Heart left ventricle (tissue), 16 donors: ENCODE measurements at places on chromosomes 7 and 10. TPM values are rescaled to one million over a fixed set of nuclear protein-coding genes. Genes with fewer than 3 reads are reported as not detected.
A peak's percentile ranks its signal among the peaks of the same experiment; 100 is the strongest.

The C10orf143 gene
- 2.6 TPM for total RNA-seq

DNA sequence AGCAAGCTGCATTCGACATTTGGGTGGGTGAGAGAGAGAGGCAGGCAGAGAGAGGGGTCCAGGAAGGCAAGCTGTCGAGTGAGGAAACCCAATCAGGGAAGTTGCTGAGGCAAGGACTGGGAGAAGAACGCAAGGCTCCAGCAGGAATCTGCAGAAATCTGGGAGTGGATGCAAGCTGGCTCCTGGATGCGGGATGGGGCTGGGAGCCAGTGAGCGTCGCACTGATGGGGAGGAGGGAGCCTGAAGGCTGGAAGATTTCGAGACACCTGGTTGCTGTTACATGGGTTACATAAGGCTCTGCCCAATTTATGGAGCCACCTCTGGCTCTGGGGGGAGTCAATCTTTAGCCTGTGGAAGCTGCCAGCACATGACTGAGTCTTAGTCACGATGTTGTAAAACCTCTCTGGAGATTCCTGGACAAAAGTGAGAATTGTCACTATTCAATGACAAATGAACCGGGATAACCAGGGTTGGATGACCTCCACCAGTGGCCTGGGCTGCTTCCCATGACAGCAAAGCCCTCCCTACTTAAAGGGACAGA, 51.1 kb upstream of the ADRB1 start:
- peak overlapping the region; percentile 21 for H3K27ac ChIP-seq
- H3K27me3 ChIP-seq, result no peaks in the 10 kb centered on the region
- H3K4me3 ChIP-seq, result no peak overlapping the region
- peaks cover 13% of the 10 kb centered on the region for H3K4me1 ChIP-seq

DNA sequence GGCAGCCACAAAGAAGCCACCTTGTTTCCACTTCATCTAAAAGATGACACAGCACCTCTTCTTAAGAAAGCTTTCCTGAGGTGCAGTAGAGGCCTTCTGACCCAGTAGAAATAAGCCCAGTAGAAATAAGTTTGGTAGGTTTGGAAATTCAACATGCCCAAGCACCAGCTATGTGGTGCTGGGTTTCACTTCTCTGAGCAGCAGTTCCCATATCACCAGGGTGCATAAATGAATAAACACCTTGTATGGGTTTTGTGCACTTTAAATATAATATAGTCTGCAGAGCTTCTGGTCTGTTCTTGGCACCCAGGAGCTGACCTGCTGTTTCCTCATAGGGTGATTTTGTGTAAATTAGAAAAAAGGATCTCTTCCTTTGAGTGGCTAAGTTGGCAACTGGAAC, 492.4 kb upstream of the SORCS1 start:
- H3K36me3 ChIP-seq, result no peaks in the 10 kb centered on the region
- peaks cover 3% of the 10 kb centered on the region for H3K4me1 ChIP-seq
- no peaks in the 10 kb centered on the region for H3K27me3 ChIP-seq
- H3K4me3 ChIP-seq, result no peak overlapping the region
- DNase-seq, result no peak

- H3K4me1 ChIP-seq, result no peaks in the 10 kb centered on the region
- no peaks in the 10 kb centered on the region for H3K27me3 ChIP-seq
- H3K36me3 ChIP-seq, result no peaks in the 10 kb centered on the region
- no peak for DNase-seq
Measured at GRCh38 chr7:33632840-33633525, 272.4 kb upstream of the BMPER start.

The SPACDR gene
- total RNA-seq, result 0.27 TPM

DNA sequence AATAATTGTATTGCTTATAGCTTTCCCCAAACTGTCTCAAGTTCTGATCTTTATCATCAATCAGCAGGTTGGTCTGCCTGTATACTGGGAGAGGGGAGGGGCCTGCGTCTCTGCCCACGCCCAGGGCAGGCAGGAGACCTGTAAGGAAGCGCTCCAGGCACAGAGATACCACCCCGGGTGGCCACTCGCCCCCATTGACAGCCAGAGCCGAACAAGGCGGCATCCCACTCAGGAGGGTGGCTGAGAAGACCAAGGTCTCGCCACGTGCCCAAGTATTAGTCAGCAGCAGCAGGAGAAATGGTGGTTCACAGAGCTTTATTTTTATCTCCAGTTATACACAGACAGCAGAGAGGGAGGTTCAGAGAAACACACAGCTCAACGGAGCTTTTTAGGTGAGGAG, 7.2 kb downstream of the STK32C start:
- no peak overlapping the region for H3K4me3 ChIP-seq
- no peak overlapping the region for H3K27ac ChIP-seq
- no peaks in the 10 kb centered on the region for H3K27me3 ChIP-seq
- DNase-seq, result no peak
- no peaks in the 10 kb centered on the region for H3K4me1 ChIP-seq

DNA sequence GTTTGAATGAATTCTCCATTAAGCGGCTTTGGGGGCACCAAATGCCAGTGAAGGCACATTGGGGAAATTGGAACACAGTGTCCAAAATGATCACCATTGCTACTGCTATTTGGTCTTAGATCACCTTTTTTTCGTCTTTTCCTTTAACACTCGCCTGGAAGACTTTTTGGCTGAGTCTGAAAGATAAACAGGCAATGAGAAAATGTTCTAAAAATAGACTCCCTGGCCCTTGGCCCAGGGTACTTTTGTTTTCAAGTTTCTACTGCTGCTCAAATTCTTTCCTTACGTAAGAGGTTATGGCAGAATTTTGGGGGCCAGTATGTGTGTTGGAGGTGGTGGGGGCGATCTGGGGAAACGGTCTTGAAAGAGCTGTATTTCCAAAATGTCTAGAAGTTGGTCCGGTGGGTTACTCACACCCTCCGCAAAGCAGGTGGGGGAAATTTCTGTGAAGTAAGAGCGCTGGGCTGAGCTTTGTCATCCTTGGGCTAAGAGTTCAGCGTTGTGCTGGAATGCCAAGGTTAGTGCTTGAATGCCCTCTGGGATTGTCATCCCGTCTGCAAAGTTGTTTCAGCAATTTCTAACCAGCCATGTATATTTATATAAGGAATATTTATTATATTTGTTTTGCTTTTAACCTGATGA, 1.3 kb upstream of the ITPRIP start:
- peaks cover 48% of the 10 kb centered on the region for H3K4me1 ChIP-seq
- H3K27me3 ChIP-seq, result no peaks in the 10 kb centered on the region
- peak overlapping the region; percentile 100 for H3K27ac ChIP-seq
- H3K36me3 ChIP-seq, result peaks cover 5% of the 10 kb centered on the region
- DNase-seq, result no peak

The RNF148 gene
- 0.40 TPM for total RNA-seq

DNA sequence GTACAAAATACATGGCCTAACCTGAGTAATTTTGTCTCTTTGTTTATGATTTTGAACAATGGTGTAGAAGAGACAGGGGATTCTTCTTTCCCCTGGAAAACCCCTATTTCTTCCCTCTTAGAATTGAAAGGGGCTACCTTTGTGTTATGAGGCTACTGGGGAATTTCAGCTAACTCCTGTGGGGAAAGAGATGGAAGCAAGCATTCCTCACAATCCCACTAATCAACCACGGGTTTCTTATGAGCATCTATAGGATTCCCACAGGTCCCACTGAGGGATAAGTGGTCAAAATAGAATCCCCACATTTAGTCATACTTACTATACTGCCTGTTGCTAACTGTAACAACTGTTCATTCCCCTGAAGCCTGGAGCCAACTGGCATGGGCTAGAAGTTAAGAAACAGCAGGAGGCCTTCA, 32.2 kb upstream of the ITGB8 start:
- no peak overlapping the region for H3K4me3 ChIP-seq
- no peak overlapping the region for H3K27ac ChIP-seq
- H3K4me1 ChIP-seq, result no peaks in the 10 kb centered on the region
- no peak for DNase-seq
- no peaks in the 10 kb centered on the region for H3K36me3 ChIP-seq
- no peaks in the 10 kb centered on the region for H3K27me3 ChIP-seq

The GDF2 gene
- not detected for total RNA-seq

DNA sequence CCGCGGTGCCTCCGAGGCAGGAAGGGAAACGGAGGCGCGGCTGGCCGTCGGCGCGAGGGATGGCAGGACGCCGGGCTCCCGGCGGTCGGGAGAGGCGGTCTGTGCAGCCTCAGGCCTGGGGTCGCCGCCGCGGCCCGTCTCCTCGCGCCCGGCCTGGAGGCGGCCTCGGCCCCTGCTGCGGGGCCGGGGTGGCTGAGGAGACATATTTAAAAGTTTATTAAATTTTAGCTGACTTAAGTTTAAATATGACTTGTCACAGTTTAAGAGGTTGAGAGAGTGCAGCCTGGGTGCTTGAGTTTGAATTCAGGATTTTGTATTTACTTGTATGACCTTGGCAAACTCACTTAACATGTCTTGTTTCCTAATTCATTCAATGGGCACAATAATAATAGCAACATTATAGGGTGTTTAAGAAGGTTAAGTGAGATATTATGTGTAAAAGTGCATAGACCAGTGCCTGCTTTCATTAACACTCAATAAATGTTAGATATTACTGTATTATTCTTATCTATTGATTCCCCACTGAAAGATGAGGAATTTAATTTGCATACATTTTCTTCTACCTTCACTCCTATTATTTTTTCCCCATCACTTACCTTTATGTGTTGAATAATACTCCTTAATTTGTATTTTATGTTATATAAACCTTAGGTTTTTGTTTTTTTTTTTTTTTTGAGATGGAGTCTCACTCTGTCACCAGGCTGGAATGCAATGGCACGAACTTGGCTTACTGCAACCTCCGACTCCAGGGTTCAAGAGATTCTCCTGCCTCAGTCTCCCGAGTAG, 718 bp downstream of the DYNC2I1 start:
- H3K27me3 ChIP-seq, result no peaks in the 10 kb centered on the region
- peaks cover 18% of the 10 kb centered on the region for H3K4me1 ChIP-seq
- no peak for DNase-seq
- H3K36me3 ChIP-seq, result no peaks in the 10 kb centered on the region
- H3K27ac ChIP-seq, result peak overlapping the region; percentile 85

The EVX1 gene
- not detected for total RNA-seq

GRCh38 chr10:130982802-130983201, 328.7 kb downstream of the TCERG1L start:
- H3K4me3 ChIP-seq, result no peak overlapping the region
- no peak for DNase-seq
- H3K36me3 ChIP-seq, result no peaks in the 10 kb centered on the region
- H3K27ac ChIP-seq, result no peak overlapping the region
- no peaks in the 10 kb centered on the region for H3K27me3 ChIP-seq
- H3K4me1 ChIP-seq, result no peaks in the 10 kb centered on the region

The SPDYE2 gene
- not detected for total RNA-seq

- H3K4me1 ChIP-seq, result peaks cover 5% of the 10 kb centered on the region
- no peaks in the 10 kb centered on the region for H3K36me3 ChIP-seq
- H3K27ac ChIP-seq, result no peak overlapping the region
- no peak for DNase-seq
Measured at GRCh38 chr7:4633012-4633411, 49.1 kb upstream of the FOXK1 start.

DNA sequence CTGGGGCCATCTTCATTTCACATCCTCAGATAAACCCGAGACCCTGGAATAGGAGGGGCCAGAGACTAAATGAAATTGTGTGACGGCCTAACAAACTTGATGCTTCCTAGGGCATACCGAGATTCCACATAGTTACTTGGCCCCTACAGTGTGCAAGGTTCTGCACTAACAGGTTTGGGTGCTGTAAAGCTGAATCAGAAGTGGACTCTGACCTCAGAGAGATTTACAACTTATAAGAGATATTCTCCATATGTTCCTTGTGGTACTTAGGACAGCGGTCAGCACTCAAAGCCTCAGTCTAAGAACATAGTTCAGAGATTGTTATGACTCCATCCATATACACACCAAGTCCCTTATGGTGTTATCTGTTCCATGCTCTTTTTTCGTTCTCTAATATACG, 55.1 kb upstream of the FHIP2A start:
- DNase-seq, result no peak
- H3K4me3 ChIP-seq, result peak overlapping the region; percentile 91
- H3K4me1 ChIP-seq, result peaks cover 31% of the 10 kb centered on the region
- no peaks in the 10 kb centered on the region for H3K27me3 ChIP-seq
- no peaks in the 10 kb centered on the region for H3K36me3 ChIP-seq
- peak overlapping the region; percentile 92 for H3K27ac ChIP-seq

DNA sequence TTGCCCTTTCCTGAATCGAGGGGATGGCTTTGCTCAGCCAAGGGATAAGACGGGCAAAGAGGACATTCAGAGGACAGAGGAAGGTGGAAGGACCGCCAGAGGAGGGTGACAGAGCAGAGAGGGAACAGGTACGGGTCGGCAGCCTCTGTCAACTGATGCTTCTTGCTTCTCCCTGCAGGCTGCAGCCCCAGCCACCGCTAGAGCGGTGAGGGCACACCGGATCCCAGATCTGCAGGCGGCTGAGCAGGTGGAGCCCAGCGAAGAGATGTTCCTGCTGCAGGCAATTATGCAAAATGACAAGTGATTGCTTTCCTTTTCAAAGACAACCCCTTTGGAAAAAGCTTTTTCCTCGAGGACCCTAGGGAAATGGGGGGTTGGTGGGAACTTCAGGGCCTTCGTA, 181.9 kb upstream of the ANKRD30A start:
- no peaks in the 10 kb centered on the region for H3K4me1 ChIP-seq
- no peaks in the 10 kb centered on the region for H3K27me3 ChIP-seq
- DNase-seq, result no peak

DNA sequence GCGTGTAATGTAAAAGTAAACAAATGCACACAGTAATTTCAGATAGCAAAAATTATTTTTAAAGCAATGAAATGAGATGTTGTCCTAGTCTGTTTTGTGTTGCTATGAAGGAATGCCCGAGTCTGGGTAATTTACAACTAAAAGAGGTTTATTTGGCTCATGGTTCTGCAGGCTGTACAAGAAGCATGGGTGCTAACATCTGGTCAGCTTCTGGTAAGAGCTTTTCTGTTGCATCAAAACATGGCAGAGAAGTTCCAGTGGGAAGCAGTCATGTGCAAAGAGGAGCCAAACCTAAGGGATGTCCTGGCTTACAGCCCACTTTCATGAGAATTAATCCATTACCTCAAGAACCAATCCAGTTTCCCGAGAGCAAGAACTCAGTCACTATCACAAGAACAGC, 62.9 kb upstream of the MNX1 start:
- no peaks in the 10 kb centered on the region for H3K4me1 ChIP-seq
- H3K27ac ChIP-seq, result no peak overlapping the region
- H3K27me3 ChIP-seq, result peaks cover 15% of the 10 kb centered on the region
- H3K36me3 ChIP-seq, result no peaks in the 10 kb centered on the region
- no peak overlapping the region for H3K4me3 ChIP-seq
- DNase-seq, result no peak

The PIP gene
- total RNA-seq, result not detected
